ENCODE measurements at places on chromosomes 3 and 15.
A peak's percentile ranks its signal among the peaks of the same experiment; 100 is the strongest.

- DNase-seq, result peak; percentile 75
These were observed 9.6 kb downstream of the DNAJB8 start for GRCh38 chr3:128456776-128457715.

- no peak for DNase-seq
These were observed 59.1 kb downstream of the FBLN2 start for GRCh38 chr3:13607821-13608597.

DNA sequence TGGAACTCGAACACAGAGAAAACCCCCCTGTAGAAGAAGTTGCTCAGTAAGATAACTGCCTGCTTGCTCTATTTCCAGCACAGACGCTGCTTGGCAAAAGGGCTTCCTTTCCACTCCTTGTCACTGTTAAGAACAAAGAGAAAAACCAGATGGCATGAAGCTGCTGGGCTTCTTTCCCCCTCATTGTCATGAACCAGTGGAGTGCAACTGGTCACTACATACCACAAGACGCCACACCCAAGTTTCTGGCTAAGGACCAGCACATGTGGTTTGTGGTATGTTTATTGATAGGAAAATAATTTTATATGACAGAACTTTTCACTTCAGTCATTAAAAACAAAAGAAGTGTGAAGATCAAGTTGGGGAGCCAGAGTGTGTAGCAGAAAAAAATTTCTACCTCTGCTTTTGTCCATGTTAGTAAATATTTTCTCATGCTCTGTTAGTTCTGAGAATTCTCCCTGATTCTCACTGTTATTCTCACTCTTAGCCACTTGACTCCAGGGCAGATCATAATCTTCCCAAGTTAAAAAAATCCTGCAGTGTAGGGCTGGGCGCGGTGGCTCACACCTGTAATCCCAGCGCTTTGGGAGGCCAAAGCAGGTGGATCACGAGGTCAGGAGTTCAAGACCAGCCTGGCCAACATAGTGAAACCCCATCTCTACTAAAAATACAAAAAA is 37.9 kb downstream of the CLK3 start:
- peak; percentile 89 for DNase-seq

- DNase-seq, result no peak
These were observed 573.0 kb downstream of the MECOM start for GRCh38 chr3:169090559-169090958.

GRCh38 chr3:121175083-121175482 is 267.1 kb downstream of the STXBP5L start:
- no peak for DNase-seq

DNA sequence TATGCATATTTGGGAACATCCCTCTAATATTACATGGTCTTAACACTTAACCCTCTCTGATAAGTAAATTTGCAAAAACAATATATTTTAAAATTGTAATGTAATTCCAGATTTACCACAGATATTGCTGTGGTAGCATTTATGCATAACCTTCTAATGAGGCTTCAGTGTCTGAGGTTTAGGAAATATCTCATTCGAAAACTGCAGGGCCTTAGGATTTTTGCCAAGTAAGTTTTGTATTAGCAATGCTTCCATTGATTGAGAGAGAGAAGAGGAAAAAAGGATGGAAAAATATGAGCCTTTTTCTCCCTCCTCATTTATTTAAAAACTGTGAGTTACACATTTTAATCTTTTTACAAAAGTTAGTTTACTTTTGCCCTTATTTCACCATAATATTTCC is 294.6 kb downstream of the EPHA3 start:
- no peak for DNase-seq

DNA sequence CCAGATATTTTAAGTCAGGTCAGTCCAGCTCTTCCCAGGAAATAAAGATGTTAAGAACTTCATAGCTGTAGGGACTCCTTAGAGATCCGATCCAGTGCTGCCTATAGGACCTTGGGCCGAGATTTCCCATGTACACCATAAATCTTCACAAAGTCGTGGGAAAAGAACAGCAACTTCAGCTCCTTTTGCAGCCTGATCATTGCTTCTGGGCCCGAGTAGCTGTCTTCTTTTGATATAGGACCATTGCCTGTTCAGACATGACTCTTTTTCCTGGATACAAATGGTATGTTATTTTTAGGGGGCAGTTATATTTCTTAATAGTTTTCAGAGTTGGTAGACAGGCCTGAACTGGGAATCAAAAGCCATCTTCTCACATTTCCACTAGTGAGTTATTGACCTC is 20.5 kb downstream of the IL1RAP start:
- DNase-seq, result no peak
